Umbilical cord (tissue), 2 donors: ENCODE measurements at places on chromosomes 4 and X. TPM values are rescaled to one million over a fixed set of nuclear protein-coding genes. Genes with fewer than 3 reads are reported as not detected.

SOWAHD gene
- total RNA-seq: 0.72 TPM

PTTG2 gene
- total RNA-seq: not detected

EDA gene
- 2.9 TPM for total RNA-seq

PGAM4 gene
- total RNA-seq: not detected

CYLC1 gene
- total RNA-seq: 8.9 TPM

ZDHHC15 gene
- 2.9 TPM for total RNA-seq

XAGE1B gene
- total RNA-seq: 5.5 TPM

GC gene
- 4.6 TPM for total RNA-seq

GPC4 gene
- total RNA-seq: 17.1 TPM

OTC gene
- total RNA-seq: not detected

UGT2B10 gene
- 0.96 TPM for total RNA-seq

RWDD4 gene
- total RNA-seq: 10.8 TPM

CLNK gene
- total RNA-seq: 2.4 TPM

XG gene
- total RNA-seq: 4.8 TPM

GPR119 gene
- not detected for total RNA-seq

PRICKLE3 gene
- total RNA-seq: 20.2 TPM

MAGEB17 gene
- total RNA-seq: not detected

S100P gene
- 5.3 TPM for total RNA-seq

POU4F2 gene
- 5.3 TPM for total RNA-seq

PHEX gene
- total RNA-seq: 0.24 TPM

PSAPL1 gene
- total RNA-seq: 0.24 TPM

CYTL1 gene
- total RNA-seq: 4.8 TPM

SPON2 gene
- total RNA-seq: 84.3 TPM

MTTP gene
- total RNA-seq: 5.1 TPM

ATP1B4 gene
- 1.4 TPM for total RNA-seq

BEX4 gene
- 24.6 TPM for total RNA-seq

ALAS2 gene
- total RNA-seq: 160 TPM

WAS gene
- total RNA-seq: 0.48 TPM

GAGE12G gene
- total RNA-seq: not detected

ADAMTS3 gene
- 9.9 TPM for total RNA-seq

RASL11B gene
- total RNA-seq: 13.0 TPM

NMU gene
- not detected for total RNA-seq

RNF113A gene
- total RNA-seq: 14.7 TPM

GDI1 gene
- total RNA-seq: 55.4 TPM

DTHD1 gene
- 7.9 TPM for total RNA-seq

GLRA3 gene
- total RNA-seq: 33.0 TPM

UCP1 gene
- total RNA-seq: 1.2 TPM

LONRF3 gene
- not detected for total RNA-seq

FGF2 gene
- total RNA-seq: 58.0 TPM

TMPRSS11D gene
- total RNA-seq: 16.6 TPM

SHROOM2 gene
- total RNA-seq: 9.4 TPM

DRP2 gene
- 1.4 TPM for total RNA-seq

CFI gene
- 13.0 TPM for total RNA-seq

SSX3 gene
- not detected for total RNA-seq

FRAS1 gene
- 47.7 TPM for total RNA-seq
